HCEC 1CT (cell line): ENCODE measurements at places on chromosomes 11 and 22.

GRCh38 chr11:126268708-126269579, at the start of the genes FOXRED1 and SRPRA:
FOXRED1 (plus strand) TSS chr11:126269154; CDS start chr11:126269207, 53 bp downstream.
SRPRA (minus strand) TSS chr11:126268895; CDS start chr11:126268804, 91 bp downstream.
- DNase-seq: peak; percentile 100

GRCh38 chr22:27918341-27919221, 475 bp downstream of the PITPNB start:
- peak; percentile 48 for DNase-seq

- DNase-seq: no peak
Observed at GRCh38 chr11:96111308-96111707, 187.4 kb upstream of the MTMR2 start.

- no peak for DNase-seq
Observed at GRCh38 chr11:9823439-9823838, 159.6 kb downstream of the SWAP70 start.

GRCh38 chr11:17328871-17329494, 22.6 kb upstream of the NCR3LG1 start:
- DNase-seq: no peak

DNA sequence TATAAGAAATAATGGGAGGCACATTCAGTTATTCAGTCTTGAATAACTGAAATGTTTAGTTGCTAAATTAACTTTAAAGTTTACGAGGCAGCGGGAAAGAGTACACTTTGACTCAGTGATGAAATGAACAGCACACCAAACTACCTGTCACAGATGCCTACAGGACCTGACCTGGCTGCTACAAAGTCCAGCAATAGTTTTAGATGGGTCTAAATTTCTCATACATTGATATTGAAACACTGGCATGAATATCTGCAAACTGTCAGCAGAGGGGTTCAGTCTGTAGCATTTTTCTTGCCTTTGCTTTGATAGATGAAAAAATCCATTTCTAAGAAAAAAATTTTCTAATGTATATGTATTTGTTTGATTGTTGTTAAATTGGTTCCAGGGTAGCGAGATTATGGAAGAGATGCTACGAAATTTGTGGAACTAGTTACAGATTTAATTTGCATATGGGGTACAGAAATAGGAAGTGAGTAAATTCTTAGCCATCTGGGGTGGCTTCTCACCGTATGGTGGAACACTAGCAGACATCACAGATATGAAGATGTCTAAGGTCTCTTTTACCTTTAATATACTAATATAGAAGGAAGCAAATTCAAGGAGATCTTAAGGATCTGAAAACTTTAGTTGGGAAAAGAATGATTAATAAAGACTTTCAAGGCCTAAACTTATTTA, 20.8 kb upstream of the GAB2 start:
- no peak for DNase-seq

- DNase-seq: no peak
Observed at GRCh38 chr11:93034031-93034722, 64.7 kb downstream of the MTNR1B start.

- no peak for DNase-seq
Observed at GRCh38 chr11:46296059-46296527, 18.6 kb downstream of the CREB3L1 start.

DNA sequence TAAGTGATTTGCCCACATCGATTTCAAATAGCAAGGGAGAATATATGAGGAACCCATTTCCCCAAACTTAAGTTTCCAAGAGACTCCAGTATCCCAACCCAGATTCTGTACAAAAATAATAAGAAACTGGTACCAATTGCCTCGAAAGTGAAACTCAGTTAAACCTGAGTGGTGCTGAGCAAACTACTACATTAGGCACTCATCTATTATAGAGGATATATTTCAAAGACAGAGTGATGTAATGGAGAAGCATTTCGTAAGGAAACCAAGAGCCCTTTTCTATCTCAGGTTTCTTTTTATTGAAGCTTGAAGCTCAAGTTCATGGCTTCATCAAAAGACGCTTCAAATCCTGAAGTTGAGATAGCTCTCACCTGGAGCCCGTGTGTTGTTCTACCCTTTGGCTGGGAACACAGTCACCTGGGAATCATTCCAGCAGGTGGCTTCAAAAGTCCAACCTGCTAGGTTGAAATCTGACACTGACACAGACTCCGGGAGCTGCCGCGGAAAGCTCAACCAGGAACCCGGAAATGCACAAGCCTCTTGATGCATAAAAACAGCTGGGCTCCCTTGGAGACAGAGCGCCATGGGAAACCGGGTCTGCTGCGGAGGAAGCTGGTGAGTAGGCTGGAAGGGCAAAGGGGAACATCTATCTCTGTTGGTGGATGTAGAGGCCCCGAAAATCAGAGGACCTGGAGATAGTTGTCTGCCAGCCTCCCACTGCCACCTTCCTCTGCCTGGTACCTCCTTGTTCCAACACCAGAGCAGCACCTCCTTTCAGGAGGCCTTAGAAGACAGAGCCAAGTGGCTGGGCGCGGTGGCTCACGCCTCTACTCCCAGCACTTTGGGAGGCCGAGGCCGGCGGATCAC, at the start of gene C11orf52:
TSS of gene C11orf52 (plus strand) at position 524 of the 867 bp plus-strand sequence. CDS start at position 584, 60 bp downstream.
- DNase-seq: no peak

GRCh38 chr11:119764108-119764868, 35.3 kb upstream of the NECTIN1 start:
- DNase-seq: no peak

DNA sequence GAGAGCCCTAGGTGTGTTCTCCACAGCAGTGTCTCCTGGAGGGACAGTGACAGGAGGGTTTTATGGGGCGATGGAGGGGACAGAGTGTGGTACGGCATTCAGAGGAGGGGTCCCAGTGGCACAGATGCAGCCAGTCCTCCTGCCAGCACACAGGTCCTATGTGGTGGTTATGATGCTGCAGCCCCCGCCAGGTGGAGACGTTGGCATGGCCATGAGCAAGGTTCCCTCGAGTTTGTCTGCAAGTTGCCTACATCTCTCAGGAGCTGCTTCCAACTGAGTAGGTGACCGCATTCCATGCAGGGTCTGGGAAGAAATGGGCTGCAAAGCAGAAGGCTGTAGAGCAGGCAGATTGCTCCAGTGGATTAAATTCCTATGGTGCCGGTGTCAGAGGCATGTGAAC, 646.0 kb downstream of the TBC1D22A start:
- DNase-seq: no peak

DNA sequence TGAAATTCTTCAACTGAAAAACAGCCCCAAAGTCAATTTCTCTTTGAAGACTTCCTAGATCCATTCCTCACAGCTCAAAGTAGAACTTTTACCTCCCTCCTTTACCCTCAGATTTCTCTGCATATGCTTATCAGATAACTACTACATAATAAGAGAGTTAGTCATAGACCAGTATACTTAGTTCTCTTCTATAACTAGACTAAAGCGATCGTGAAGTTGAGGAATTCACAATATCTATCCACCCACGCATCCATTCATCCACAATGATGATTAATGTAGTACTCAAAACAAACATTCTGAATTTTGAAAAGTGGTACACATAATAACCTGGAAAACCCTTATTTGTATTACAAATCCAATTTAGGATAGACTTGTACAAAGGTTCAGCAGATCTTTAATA, 800.9 kb upstream of the TENM4 start:
- DNase-seq: no peak

- no peak for DNase-seq
Observed at GRCh38 chr22:50067244-50067643, 9.1 kb upstream of the TTLL8 start.

- no peak for DNase-seq
Observed at GRCh38 chr22:48845356-48845936, 982.2 kb downstream of the BRD1 start.

DNA sequence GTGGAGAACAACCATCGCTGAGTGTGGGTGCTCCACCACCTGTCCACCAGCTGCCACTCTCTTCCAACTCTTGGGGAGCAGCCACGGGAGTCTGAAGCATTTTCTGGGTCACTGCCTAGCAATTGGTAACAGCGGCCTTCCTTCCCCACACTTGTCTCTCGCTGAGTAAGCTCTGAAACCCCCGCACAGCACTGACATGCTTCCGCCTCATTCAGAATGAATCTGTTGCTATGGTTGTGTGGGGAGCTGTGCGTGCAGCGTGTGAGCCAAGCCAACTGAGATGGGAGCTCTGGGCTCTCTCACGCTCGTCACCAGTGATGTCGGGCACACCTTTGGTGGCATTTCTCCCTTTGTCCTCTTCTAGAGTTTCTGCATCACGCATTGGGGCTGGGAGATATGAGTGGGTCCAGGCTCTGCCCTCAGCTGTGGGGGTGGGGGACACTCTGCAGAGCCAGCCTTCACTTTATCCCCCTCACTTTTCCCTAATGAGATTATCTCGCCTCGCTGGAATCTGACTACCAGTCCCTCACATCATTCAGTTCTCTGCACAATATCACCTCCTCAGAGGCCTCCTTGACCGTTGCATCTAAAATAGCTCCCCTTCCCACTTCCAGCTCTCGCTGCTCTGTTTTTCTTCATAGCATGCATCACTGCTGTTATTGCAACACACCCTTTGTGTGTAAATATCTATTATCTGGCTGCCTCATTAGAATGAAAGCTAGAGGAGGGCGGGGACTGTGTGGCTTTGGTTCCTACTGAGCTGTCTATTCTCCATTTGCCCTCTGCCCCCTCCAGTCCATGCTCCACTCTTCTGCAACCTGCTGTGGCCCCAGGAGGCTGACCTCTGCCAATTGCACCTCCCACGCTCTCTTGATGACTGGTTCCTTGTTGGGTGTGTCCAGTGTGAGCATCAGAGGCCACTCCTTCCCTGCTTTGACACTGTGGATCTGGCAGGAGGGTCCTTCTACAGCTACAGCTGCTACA, 569.9 kb upstream of the CADM1 start:
- no peak for DNase-seq

DNA sequence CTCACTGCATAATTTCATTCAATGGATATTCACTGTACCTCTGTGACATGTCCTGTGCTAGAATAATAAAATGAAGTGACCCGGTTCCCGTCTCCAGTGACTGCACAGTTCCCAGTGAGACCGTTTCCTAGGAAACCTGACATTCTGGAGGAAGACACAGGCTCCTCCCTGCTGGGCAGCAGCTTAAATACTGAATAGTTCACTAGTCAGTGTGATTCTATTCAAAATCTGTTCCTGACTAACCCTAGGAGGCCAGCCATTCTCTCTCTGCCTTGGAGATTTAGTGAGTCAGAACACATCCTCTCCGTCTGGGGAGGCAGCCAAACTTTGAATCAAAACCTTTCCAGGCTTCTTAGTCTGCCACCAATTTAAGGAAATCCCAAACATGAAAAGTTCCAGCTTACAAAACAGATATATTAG, 11.3 kb downstream of the TRIM66 start:
- DNase-seq: peak; percentile 97

DNA sequence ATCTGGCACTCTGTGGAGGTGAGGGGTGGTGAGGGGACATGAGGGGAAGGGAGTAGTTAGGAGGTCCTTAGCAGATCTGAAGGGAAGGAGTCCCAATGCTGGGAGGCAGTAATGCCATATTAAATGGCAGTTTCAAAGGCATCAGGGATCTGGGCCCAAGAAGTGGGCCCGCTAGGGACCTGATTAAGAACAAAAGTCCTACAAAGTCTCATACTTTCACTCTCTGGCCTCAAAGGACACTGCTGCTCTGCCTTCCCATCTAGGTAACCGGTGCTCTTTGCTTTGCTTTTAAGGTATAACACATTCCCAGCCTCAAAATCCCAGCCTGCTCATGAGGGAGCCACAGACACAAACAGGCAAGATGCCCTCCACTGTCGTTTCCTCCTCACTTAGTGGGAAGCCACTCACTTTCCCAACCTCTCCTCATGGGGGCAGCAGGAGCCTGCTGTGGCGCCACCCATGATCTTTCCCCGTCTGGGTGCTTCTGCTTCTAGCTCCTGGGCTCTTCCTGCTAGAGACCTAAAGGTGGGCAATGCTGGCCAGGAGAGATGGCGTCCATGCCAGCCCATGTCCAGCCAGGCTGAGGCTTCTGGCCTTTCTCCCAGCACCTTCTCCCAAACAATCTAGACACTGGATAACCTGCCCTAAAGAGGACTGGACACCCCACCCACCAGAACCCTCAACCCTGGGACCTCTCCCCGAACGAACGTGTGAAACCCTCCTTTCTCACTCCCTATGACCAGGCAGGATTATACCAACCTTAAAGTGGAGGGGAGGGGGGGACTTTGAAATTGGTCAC, 68.3 kb downstream of the PLEKHA7 start:
- peak; percentile 44 for DNase-seq

DNA sequence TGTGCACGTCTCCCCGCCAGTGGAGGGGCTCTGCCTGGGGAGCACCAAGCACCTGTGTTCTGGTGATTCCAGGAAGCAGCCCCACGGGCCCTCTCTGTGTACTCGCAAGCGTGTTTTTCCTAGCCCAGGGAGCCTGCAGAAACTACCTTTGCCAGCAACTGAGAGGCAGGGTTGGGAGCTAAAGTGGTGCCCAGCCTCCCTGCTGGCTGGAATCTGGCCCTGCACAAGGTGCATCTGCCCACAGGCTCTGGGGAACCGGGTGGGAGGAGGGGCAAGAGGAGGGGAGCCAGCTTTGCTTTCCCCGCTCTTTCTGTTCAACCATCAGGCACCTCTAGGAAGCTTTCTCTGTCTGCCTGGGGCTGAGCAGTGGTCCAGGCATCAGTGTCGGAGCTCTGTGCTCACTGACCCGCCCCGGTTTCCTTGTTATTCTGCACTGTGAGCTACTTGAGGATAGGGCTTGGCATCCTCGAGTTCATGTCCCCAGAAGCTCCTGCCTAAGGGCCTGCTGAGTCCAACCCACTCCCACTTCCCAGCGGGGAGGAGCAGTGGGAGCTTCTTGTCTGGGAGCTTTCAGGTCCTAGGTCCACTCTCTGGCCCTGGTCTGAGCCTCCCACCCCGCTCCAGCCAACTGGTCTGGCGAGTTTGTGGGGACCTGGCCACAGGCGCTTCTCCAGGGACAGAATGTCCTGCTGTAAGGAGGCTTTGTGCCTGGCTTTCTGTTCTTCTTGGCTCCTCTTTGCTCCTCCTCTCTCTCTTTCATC, 14.9 kb downstream of the DAGLA start:
- no peak for DNase-seq

GRCh38 chr11:86138958-86139357, 70.1 kb upstream of the PICALM start:
- no peak for DNase-seq

GRCh38 chr22:45742866-45743450, 71.3 kb downstream of the ATXN10 start:
- peak; percentile 76 for DNase-seq

DNA sequence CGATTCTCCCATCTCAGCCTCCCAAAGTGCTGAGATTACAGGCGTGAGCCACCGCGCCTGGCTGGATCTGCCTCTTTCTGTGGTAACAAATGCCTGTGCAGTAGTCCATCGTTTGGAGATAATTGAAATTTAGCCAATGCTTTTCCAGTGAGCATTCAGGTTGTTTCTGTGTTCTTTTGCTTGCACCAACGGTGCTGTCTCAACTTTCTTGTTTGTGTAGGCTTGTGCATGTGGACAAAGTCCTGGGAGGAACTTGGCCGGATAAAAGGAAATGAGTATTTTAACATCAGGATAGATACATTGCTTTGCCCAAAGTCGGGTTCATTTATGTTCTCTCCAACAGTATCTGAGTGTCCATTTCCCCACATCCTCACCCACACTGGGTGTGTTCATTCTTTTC, 85.7 kb downstream of the KIAA1671 start:
- DNase-seq: no peak
